ENCODE measurements at places on chromosomes 11 and 22.

GRCh38 chr22:19717691-19718455 is 3.6 kb downstream of the SEPTIN5 start:
- DNase-seq, result peak; percentile 72

- no peak for DNase-seq
These were observed 107.8 kb upstream of the CHORDC1 start for GRCh38 chr11:90330632-90331031.

DNA sequence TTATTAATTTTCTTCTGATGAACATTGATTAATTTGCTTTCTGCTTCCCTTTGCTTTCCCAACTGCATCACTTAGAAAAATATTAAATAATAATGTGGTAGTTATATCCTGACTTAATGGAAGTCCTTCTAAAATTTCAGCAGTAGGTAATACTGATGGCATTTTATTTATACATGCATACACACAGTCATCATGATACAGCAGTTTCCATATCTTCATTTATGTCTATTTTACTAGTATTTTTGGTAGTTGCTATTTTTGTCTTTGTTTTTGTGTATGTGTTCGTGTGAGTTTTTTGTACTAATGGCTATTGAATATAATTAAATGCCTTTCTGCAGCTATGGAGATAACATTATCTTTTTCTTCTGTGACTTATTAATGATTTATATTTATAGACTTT is 484.7 kb upstream of the CNTN5 start:
- no peak for DNase-seq

DNA sequence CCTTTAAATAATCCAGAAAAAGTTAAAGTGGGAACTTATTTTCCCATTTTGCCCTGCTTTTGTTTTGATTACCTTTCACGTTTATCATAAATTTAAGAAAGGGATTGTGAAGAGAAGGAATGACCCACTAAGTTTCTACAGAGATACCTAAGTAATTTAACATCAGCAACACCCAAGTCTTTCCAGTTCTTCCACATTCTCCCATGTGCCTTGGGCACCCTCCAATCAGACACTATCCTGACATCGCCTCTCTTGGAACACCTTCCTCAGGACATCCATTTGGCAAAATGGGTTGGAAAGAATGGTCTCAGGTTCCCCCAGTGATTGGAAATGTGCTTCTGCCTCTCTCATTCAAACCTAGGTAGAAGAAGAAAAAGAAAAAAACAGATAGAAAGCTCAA is 6.3 kb downstream of the BBOX1 start:
- DNase-seq, result no peak

DNA sequence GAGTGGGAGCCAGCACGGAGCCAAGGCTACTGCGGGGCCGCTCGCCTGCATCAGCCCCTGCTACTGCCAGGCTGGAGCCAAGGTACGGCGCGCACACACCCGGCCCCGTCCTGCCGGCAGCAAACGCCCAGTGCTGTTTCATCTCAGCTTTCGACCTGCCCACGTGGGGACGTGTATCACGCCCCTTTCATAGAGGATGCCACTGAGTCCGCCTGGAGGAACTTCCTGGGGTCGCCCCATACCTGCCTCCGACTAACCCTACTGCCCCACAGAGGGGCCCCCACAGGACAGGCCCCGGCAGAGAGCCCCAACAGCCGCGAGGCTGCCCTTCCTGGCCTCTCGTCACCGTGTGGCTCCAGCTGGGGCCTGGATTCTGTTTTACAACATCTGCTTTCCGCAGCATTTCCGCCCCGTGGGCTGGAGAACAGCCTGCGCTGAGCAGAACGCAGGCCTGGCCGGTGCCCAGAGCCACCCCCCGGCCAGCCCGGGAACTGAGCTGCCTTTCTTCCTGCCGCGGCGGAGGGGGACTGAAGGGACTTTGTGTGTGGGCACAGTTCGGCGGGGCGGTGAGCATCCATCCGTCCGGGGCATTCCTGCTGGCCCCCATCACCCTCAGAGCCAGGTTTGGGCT is 22.9 kb upstream of the ARHGAP8 start:
- DNase-seq, result no peak

DNA sequence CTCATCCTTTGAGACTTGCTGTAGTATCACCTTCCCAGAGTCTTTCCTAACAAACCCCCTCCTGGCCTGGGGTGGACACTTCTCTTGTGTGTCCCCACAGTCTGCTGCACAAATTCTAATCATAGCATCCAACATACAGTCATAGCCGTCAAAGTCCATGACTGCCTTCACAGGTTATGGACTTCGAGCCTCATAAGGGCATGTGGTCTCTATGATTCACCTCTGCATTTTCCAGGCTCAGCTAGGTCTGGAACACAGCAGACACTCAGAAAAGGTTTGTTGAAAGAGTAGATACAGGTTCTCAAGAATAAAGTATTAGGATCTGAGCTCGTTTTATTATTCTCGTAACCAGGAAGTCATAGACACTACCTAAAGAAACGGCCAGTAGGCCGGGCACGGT is 13.2 kb upstream of the SCUBE2 start:
- DNase-seq, result no peak

- peak; percentile 66 for DNase-seq
These were observed 511 bp upstream of the CLCF1 start for GRCh38 chr11:67373648-67374570.

DNA sequence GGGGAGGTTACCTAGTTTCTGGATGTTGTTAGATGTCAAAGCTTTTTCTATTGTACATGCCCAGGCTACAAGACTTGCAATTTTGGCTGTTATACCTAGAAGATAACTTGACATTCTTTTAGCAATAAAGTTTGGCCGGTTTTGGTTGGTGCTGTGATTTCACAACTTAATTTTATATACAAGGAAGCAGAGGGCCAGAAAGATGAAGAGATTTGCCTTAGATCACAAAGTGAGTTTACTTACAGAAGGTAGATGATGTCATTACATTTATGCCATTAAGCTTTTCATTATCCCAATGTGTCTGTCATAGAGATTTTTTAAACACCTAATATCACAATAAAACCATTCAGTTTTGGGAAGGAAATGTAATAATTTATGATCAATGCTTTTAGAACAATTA is 698.7 kb upstream of the ANO3 start:
- DNase-seq, result no peak
